ENCODE measurements at places on chromosomes 7 and 10. TPM values are rescaled to one million over a fixed set of nuclear protein-coding genes. Genes with fewer than 3 reads are reported as not detected.
A peak's percentile ranks its signal among the peaks of the same experiment; 100 is the strongest.

GRCh38 chr7:73478549-73478948 is 43.5 kb downstream of the BAZ1B start:
- no peak for DNase-seq
- H3K27me3 ChIP-seq, result no peaks in the 10 kb centered on the region
- H3K36me3 ChIP-seq, result peaks cover 96% of the 10 kb centered on the region
- no peak overlapping the region for H3K27ac ChIP-seq
- no peaks in the 10 kb centered on the region for H3K4me1 ChIP-seq
- H3K4me3 ChIP-seq, result no peak overlapping the region

DNA sequence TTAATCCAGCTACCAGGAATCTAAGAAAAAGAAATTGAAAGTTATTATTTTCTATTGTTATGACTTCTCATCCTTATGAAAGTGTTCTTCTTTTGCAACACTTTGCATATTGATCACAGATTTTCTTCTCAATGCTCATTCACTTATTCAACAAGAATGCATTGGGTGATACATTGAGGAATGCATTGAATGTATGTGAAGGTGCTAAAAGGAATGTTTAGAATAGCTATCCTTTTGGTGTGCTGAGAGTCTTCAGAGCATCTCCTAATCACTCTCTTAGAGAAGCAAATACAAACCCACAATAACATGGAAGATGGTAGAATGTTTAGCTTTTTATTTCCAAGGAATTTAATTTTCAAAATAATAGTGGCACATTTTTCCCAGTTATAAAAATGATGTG is 122.1 kb upstream of the KMT2E start:
- no peaks in the 10 kb centered on the region for H3K27me3 ChIP-seq
- no peak overlapping the region for H3K27ac ChIP-seq
- no peak overlapping the region for H3K4me3 ChIP-seq
- H3K36me3 ChIP-seq, result no peaks in the 10 kb centered on the region
- no peak for DNase-seq

DNA sequence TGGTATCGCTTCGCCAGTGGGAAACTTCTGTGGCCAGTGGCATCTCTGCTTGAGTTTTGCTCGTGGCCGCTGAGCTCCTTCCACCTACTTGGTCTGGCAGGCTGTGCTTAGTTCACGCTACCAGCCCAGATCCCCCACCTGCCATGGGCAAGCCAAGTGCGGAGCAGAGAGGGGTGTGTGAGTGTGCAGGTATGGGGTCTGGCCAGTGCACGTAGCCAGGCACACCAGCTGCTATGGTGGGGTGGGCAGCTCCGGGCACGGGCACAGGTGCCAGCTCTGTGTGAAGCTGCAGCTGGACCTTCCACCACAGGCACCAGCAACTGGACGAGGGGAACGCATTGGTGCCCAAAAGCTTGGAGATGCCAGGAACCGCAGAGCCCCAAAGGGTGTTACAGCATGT is 56.5 kb downstream of the ZNF777 start:
- H3K4me3 ChIP-seq, result no peak overlapping the region
- no peaks in the 10 kb centered on the region for H3K4me1 ChIP-seq
- DNase-seq, result no peak
- H3K27ac ChIP-seq, result no peak overlapping the region

GRCh38 chr10:43327171-43327570 is 44.3 kb upstream of the FXYD4 start:
- no peaks in the 10 kb centered on the region for H3K36me3 ChIP-seq
- H3K27me3 ChIP-seq, result no peaks in the 10 kb centered on the region
- DNase-seq, result no peak
- H3K4me1 ChIP-seq, result peaks cover 9% of the 10 kb centered on the region

DNA sequence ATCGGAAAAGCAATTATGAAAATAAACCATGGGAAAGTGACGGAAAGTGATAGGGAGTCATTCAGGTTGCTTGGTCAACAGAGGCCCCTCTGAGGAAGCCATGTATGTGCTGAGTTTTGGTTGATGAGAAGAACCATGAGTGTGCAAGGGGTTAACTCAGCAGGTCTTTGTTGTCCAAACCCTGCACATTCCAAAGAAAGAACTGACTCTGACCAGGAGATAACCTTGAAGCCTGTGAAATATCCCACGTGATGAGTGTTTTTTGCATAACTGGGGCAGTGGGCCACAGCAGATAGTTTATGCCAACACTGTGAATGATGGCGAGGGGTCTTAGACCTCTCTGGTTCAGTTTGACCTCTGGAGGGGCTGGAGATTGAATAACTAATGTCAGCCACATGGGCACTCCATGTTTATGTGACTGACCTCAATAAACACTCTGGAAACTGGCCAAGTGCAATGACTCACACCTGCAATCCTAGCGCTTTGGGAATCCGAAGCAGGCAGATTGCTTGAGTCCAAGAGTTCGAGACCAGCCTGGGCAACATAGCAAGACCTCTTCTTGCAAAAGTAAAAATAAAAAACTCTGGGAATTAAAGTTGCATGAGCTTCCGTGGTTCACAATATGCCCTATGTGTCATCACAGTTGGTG is 154.0 kb upstream of the FOXK1 start:
- no peaks in the 10 kb centered on the region for H3K27me3 ChIP-seq
- H3K4me3 ChIP-seq, result no peak overlapping the region
- H3K27ac ChIP-seq, result no peak overlapping the region
- DNase-seq, result no peak
- no peaks in the 10 kb centered on the region for H3K36me3 ChIP-seq

DNA sequence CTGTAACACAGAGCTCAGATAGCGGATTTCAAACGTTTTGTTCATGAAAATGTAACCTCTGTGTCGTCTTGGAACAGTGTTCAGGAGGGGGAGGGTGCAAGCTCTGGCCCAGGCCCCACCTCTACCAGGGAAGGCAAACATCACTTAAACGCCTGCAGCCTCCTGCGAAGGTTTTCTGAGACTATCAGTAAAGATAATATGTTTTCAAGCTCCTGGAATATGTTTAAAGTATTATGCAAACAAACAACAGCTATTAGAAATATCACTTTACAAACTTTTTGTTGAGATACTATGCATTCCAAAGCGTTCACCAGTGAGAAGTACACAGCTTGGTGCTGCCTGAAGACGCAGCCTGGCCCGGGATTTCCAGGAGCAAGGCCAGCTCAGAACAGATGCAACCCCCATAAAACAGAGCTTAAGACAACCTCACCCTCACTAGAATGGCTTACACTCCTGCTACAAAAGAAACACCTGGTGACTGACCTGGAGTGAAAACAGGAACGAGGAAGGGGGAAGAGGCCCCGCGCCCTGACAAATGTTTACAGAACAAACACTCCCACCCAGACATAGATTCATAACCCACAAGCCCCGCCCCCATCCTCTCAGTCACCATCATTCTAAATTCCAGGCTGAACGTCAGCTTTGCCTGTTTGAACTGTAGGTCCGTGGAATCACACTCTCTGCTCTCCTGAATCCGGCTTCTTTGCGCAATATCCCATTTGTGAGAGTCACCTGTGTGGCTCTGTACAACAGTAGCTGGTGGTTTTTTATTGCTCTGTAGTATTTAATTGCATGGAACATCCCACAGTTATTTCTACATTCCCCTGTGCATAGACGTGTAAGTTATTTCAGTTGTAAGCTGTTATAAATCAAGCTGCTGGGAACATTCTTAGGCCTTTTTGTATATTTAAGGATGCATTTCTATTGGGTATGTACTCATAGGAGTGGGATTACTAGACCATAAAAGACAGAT is 155.0 kb downstream of the PTPRN2 start:
- no peaks in the 10 kb centered on the region for H3K4me1 ChIP-seq
- H3K27me3 ChIP-seq, result no peaks in the 10 kb centered on the region
- H3K4me3 ChIP-seq, result no peak overlapping the region
- H3K36me3 ChIP-seq, result no peaks in the 10 kb centered on the region

DNA sequence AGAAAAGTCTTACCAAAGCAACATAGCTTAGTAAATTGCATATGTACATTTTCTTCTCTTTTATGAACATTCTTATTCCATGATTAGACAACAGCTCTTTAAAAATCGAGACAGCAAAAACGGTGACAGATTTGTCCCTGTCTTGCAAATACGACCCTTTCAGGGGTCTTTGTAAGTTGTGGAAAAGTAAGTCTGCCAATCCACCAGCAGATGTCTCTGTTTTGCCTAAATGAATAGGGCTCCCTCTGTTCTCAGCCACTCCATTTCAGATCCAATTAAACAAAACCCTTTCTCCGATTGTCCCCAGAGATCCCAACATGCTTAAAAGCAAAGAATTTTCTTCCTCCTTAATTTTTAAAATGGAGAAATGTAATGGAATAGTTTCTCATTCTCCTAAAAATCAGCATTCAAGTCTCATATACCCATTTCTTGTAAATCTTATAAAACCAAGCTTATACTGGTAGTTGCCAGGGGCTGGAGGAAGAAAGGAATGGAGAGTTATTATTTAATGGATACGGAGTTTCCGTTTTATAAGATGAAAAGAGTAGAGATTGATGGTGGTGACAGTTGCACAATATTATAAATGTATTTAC is 61.0 kb upstream of the NFE2L3 start:
- no peak overlapping the region for H3K27ac ChIP-seq
- H3K4me1 ChIP-seq, result no peaks in the 10 kb centered on the region
- no peaks in the 10 kb centered on the region for H3K36me3 ChIP-seq
- peak overlapping the region; percentile 15 for H3K4me3 ChIP-seq
- DNase-seq, result no peak

- H3K27ac ChIP-seq, result no peak overlapping the region
- H3K36me3 ChIP-seq, result peaks cover 53% of the 10 kb centered on the region
- no peak overlapping the region for H3K4me3 ChIP-seq
- no peaks in the 10 kb centered on the region for H3K4me1 ChIP-seq
- DNase-seq, result no peak
Observed at GRCh38 chr10:69004821-69005220, 16.2 kb downstream of the KIFBP start.

- no peaks in the 10 kb centered on the region for H3K4me1 ChIP-seq
- DNase-seq, result no peak
- no peak overlapping the region for H3K27ac ChIP-seq
- no peak overlapping the region for H3K4me3 ChIP-seq
Observed at GRCh38 chr10:62980687-62981086, 152.4 kb upstream of the NRBF2 start.

DNA sequence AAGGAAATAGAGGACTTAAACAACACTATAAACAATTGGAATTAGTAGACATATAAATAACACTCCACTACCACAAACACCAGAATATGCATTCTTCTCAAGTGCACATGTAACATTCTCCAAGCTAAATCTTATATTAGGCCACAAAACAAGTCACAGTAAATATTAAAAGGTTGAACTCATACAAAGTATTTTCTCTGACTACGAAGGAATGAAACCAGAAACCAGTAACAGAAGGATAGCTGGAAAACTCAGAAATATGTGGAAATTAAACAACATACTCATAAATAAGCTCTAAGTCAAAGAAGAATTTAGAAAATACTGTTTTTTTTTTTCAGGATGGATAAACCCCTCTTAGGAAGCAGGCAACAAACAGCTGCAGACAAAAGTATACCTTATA is 77.4 kb upstream of the IGFBP3 start:
- DNase-seq, result no peak
- H3K4me1 ChIP-seq, result no peaks in the 10 kb centered on the region
- no peak overlapping the region for H3K27ac ChIP-seq
- no peaks in the 10 kb centered on the region for H3K36me3 ChIP-seq
- no peak overlapping the region for H3K4me3 ChIP-seq

- no peaks in the 10 kb centered on the region for H3K27me3 ChIP-seq
- H3K36me3 ChIP-seq, result no peaks in the 10 kb centered on the region
- no peak overlapping the region for H3K4me3 ChIP-seq
Observed at GRCh38 chr10:13904064-13904463, 317.3 kb downstream of the PRPF18 start.

GRCh38 chr10:95264227-95265051 is 26.4 kb downstream of the PDLIM1 start:
- H3K27me3 ChIP-seq, result no peaks in the 10 kb centered on the region
- no peak for DNase-seq
- peaks cover 31% of the 10 kb centered on the region for H3K36me3 ChIP-seq
- H3K4me1 ChIP-seq, result peaks cover 52% of the 10 kb centered on the region
- no peak overlapping the region for H3K4me3 ChIP-seq

GRCh38 chr7:43616977-43617376 is 34.1 kb downstream of the STK17A start:
- no peaks in the 10 kb centered on the region for H3K27me3 ChIP-seq
- DNase-seq, result no peak
- H3K4me1 ChIP-seq, result no peaks in the 10 kb centered on the region
- peaks cover 58% of the 10 kb centered on the region for H3K36me3 ChIP-seq

GRCh38 chr10:50322077-50322476 is 70.8 kb upstream of the ASAH2 start:
- H3K4me1 ChIP-seq, result peaks cover 41% of the 10 kb centered on the region
- H3K27ac ChIP-seq, result no peak overlapping the region
- DNase-seq, result no peak
- H3K27me3 ChIP-seq, result no peaks in the 10 kb centered on the region
- H3K36me3 ChIP-seq, result no peaks in the 10 kb centered on the region
- H3K4me3 ChIP-seq, result no peak overlapping the region

DNA sequence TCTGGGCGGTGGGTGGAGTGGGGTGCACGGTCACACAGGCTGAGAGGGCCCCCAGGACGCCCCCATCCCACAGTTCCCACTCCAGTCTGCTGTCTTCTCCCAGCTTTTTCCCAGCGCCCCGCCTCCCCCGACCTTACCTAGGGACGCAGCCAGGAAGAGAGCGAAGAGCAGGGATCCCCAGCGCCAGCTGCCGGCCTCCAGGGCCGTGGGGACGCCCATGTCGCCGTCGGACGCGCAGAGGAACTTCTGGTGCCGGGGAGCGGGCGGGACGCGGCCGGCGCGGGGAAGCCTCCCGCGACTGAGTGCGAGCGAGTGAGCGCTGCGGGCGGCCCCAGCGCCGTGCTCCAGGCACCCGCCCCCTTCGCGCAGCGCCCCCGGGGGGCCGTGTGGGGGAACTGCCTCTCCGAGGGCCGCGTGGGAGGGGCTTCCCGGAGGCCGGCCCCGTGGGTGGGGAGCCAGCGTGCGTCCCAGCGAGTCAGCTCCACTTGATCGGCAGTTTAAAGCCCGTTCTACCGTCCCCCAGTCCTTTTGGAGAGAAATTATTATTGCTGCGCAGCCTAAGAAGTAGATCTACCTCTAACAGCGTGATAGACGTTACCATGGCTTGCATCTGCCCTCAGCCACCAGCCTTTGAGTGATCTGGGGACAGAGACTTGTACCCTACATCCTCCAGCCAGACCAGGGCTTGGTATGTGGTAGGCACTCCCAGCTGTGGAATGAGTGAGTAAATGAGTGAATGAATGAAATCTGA is at the start of gene VSIR:
TSS of gene VSIR (minus strand) at position 300 of the 751 bp plus-strand sequence. CDS start at position 219, 81 bp downstream.
- H3K27ac ChIP-seq, result peak within 1 kb of the TSS; percentile 90
- H3K36me3 ChIP-seq, result no peaks in the 10 kb centered on the region
- peak; percentile 95 for DNase-seq
- no peaks in the 10 kb centered on the region for H3K27me3 ChIP-seq
- H3K4me3 ChIP-seq, result peak within 1 kb of the TSS; percentile 70

- no peak overlapping the region for H3K4me3 ChIP-seq
- no peaks in the 10 kb centered on the region for H3K36me3 ChIP-seq
- H3K4me1 ChIP-seq, result peaks cover 3% of the 10 kb centered on the region
- no peaks in the 10 kb centered on the region for H3K27me3 ChIP-seq
Observed at GRCh38 chr10:96299383-96299782, 4.9 kb upstream of the DNTT start.

The CALML5 gene
- not detected for total RNA-seq

The GIMAP8 gene
- 42.3 TPM for total RNA-seq

The SPDYE5 gene
- not detected for total RNA-seq

The PTEN gene
- 101 TPM for total RNA-seq

The ETV1 gene
- total RNA-seq, result 110 TPM

The CDH23 gene
- 10.9 TPM for total RNA-seq
